Central memory CD8-positive, alpha-beta T cell (primary cell): ENCODE measurements at places on chromosomes 11 and 22.
A peak's percentile ranks its signal among the peaks of the same experiment; 100 is the strongest.

- no peak for DNase-seq
These were observed 62.8 kb upstream of the PRDM11 start for GRCh38 chr11:45083544-45084087.

GRCh38 chr11:64694821-64695365 is 28.1 kb downstream of the NRXN2 start:
- DNase-seq, result no peak

- no peak for DNase-seq
These were observed 901.2 kb downstream of the METTL15 start for GRCh38 chr11:29009426-29009825.

DNA sequence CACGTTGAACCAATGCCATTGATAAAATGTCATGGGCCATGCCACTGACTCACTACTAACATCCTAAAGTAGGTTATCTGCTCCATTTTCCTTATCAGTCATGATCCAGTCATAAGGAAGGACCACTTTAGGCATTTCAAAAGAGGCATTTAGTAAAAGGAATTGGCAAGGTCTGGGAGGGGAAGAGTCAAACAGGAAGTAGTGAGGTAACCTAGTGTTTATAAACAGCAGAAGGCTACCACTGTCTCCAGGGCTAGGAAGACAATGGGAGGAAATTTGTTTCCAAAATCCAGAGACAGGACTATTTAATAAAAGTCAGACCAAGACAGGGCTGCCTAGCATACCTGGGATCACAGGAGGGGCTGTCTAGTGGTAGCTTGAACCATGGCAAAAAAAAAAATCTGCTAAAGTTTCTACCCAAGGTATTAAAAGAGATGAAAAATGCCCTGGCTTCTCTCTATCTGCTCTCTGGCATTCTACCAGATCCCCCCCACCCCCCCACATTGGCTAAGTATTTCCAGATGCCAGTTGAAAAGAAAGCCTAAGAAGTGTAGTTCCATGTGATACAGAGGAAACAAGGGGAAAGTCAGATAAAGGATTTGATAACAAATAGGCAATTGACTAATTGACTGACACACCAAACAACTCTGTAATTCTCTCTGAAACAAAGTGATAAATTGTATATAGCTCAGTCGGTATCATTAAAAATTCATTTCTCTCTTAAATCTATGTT is 50.4 kb upstream of the C11orf87 start:
- no peak for DNase-seq

DNA sequence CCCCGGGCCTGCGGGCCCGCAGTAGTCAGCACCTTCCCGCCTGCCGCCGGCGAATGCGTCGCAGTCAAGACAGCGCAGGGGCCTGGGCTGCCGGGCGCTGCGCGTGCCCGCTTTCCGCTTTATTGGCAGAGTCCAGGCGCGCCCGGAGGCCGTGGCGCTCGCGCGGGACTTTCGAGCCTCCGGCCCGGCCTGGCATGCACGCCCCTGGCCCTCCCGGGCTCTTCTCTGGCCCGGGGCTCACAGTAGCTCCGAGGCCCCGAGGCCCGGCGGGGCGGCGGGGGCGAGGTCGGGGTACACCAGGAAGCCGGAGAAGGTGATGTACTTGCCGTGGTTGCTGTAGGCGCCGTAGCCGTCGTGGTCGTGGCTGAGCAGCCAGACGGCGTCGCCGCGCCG is 3.1 kb downstream of the FAM180B start:
- DNase-seq, result no peak

- DNase-seq, result no peak
These were observed 4.4 kb upstream of the KCNJ11 start for GRCh38 chr11:17392872-17393271.

DNA sequence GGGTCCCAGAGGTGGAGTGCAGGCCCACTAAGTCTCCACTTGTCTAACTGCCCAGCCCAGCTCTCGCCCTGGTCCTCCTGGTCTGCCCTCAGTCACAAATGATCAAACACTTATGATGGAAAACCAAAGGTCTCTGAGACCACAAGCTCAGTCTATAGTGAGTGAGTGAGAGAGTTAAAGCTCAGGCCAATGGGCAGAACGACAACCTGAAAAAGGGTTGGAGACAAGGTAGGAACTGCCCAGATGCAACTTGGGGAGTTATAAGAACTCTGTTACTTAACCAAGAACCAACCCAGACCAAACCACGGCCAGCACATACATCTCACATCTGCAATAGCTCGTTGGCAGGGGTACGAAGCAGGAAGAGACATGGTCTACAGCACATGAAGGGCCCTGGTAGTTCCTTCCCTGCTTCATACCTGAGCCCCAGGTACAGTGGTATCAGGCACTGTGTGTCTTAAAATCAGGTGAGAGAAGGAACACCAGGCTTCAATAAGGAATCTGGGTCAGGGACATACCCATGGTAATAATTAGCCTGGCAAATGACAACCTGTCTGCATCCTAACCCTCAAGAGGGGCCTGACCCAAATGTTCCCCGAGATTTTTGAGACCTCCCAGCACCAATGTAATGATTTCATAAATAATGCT is 35.7 kb downstream of the SERPIND1 start:
- no peak for DNase-seq

DNA sequence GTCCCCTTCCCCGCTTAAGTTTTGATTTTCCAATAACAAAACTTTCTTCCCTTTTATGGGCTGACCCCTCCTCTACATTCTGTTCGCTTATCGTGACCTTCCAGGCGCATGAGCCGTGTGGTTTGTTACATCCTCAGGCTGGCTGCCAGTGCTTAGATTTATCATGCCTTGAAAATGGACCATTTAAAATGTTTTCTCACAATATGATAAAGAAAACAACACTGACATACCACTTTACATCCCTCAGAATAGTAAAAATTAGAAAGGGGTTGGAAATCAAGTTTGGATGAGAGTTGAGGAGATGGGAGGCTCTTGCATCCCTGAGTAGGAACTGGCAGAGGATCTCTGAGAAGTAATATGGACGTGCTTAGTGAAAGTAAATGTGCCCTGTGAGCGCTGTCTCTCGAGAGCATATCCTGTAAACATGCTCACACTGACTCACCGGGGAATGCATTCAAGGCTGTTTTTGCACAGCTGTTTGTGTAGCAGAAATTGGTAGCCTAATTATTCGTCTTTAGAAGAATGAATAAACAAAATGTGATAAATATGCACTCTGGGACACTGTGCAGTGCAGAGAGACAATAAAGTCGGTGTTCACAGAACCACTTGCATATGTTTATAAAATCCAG is 17.1 kb upstream of the TOLLIP start:
- no peak for DNase-seq

DNA sequence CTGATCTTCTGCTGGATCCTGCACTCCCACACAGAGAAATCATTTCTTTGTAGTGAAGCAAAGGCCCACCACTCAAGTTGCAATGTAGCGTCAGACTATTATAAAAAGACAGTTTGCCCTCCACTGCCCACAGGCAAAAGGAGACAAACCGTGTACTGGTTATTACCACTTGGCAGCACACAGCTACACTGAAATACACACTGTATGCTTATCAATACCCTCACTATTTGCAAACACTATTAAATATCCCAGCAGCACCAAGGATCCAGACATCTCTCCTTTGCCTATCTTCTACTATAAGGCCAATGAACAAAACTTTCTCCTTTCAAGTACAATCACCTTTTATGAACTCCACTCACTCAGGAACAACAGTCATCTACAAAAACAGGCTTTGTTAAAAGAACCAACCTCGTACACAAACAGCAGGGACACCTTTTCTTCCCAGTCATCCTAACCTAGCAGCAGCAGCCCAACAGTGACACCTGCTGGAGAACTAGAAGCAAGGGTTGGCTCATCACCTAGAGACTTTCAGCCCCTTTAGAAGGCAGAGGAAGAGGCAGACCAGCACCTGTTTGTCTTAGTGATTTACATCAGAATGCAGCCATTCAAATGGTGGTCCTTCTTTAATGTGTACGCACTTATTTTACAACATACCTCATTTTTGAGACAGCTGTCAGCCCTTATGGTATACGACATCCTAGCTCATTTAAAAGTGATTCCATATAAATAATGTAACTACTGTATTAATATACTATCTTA is 56.1 kb downstream of the AMBRA1 start:
- DNase-seq, result peak; percentile 34

DNA sequence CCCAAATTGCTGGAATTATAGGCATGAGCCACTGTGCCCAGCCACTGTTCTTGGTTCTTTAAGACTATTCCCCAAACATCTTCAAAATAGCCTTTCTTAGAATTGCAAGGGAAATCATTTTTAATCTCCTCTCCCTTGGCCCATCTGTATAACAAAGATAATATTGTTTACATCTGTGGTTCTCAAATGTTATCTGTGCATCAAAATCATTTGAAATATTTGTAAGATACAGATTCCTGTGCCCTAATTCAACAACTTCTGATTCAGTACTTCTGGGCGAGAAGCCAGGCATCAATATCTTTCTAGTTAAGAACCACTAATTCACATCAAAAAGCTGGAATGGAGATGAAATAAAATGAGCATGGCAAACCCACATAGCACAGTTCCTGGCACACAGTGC is 83.0 kb downstream of the TMPRSS5 start:
- DNase-seq, result no peak

DNA sequence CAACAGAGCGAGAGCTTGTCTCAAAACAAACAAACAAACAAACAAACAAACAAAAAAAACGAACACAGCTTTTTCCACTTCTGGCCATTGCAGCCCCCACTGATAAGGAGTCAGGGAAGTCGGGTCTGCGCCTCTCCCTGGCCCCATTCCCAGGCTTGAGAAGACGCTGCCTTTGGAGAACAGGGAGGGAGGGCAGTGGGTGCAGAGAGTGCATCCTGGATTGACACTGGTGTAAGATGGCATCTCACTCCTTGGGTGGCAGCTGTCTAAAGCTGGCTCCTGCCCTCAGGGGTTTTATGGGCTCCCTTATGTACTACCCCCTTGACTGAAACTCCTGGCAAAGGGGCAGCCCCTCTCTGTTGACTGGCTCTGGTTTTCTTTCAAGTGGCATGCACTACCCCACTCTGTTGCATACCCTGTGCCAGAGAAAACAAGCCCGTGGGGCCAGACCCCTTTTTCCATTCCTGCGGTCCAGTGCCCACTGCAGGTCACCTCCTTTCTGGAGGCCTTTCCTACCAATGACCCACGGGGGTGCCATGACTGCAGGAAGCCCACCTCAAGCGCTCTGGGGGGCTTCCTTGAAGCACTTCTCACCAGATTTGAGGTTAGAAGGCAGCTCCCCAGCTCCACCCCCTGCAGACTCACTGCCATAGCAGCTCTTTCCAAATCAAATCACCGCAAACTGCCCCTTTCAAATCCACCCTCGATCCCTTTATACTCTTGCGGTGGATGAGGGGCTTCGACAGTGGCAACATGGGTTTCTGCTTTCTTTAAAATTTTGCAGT is 12.7 kb downstream of the DRAP1 start:
- DNase-seq, result no peak

DNA sequence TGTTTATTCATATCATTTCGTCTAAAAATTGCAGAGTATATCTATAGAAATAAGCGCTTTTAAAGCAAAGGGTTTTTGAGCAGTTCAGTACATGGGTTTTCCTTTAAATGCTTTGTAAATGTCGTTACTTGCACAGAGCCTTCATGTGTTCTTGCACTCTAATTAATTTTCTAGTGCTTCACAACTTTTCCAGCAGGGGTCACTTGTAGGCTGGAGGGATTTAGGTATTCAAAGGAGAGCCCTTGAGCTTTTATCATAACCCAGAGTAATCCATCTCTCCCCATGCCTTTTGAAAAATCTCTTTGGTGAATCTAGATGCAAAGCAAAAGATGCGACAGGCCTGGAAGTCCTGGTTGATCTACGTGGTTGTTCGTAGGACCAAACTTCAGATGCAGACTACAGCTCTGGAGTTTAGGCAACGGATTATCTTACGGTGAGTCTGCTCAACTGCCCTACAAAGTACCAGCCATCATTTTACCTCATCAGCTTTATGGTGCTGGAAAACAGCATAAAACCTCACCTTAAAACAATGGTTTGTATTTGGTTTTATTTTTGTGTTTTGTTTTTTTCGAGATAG is 60.4 kb downstream of the SFI1 start:
- no peak for DNase-seq

DNA sequence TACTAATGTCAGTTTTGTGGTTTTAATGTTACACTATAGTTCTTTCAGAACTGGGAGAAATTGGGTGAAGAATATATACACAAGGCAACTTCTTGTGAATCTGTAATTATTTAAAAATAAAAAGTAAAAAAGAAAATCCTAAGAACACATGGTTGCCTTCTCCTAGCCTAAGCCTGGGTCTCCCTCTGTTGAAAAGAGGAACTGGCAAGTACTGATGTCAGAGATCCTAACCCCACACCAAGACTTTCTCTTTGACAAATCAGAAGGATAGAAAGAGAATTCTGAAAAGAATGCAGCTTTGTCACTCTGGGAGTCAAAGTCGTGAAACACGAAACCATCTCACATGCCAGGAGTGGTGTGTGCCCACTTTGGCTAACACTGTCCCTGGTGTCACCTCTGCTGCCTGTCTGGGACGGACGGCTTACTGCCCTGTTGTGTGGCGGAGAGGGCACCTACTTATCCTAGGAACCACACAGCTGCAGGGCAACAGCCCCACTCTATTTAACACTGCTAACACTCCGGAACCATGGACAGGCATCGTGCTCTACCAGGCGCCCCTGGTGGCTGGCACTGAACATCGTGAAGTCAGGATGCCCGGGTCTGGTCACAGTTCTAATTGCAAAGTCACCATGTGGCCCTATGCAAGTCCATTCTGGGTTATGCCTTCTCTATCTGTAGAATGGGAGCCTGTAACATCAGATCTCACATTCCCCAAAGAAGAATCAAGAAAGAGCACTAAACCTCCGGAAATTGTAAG is 108.7 kb upstream of the CD82 start:
- DNase-seq, result no peak

DNA sequence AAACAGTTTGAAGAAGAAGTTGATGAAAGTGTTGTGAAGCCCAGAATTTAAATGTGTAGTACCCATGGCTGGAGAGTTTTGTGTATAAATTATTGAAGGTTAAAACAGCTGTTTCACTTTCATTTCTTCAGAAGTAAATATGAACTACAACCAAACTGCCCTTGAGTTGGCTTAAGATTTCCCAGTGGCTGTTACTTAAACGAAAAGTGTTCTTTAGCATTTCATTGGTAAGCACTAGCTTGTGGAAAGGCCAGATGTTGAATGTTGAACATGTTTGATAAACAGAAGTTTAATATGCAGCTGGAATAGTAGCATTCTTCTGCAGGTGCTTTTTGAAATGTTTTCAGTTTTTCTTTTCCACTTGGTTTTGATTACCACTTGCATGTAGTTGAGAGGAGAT is 83.2 kb upstream of the TNRC6B start:
- no peak for DNase-seq

- DNase-seq, result no peak
These were observed 56.9 kb downstream of the ME3 start for GRCh38 chr11:86615487-86615886.

GRCh38 chr22:22914726-22915669 is 27.4 kb downstream of the IGLL5 start:
- no peak for DNase-seq
